Hematopoietic multipotent progenitor cell treated with erythropoietin and hydrocortisone succinate and interleukin-3 and kit ligand, for 6 days (in vitro differentiated cells): ENCODE measurements at places on chromosomes 3 and 15.

- no peak for DNase-seq
These were observed 483.1 kb upstream of the EPHA6 start for GRCh38 chr3:96331341-96331740.

GRCh38 chr15:98440917-98441316 lies 207.4 kb upstream of the IGF1R start:
- DNase-seq = no peak

GRCh38 chr3:136250903-136251460 lies 842 bp downstream of the PCCB start:
- DNase-seq = peak; percentile 97

- no peak for DNase-seq
These were observed 138.3 kb downstream of the DIPK2A start for GRCh38 chr3:144109944-144110343.

- no peak for DNase-seq
These were observed 19.0 kb downstream of the FAN1 start for GRCh38 chr15:30922480-30923311.

DNA sequence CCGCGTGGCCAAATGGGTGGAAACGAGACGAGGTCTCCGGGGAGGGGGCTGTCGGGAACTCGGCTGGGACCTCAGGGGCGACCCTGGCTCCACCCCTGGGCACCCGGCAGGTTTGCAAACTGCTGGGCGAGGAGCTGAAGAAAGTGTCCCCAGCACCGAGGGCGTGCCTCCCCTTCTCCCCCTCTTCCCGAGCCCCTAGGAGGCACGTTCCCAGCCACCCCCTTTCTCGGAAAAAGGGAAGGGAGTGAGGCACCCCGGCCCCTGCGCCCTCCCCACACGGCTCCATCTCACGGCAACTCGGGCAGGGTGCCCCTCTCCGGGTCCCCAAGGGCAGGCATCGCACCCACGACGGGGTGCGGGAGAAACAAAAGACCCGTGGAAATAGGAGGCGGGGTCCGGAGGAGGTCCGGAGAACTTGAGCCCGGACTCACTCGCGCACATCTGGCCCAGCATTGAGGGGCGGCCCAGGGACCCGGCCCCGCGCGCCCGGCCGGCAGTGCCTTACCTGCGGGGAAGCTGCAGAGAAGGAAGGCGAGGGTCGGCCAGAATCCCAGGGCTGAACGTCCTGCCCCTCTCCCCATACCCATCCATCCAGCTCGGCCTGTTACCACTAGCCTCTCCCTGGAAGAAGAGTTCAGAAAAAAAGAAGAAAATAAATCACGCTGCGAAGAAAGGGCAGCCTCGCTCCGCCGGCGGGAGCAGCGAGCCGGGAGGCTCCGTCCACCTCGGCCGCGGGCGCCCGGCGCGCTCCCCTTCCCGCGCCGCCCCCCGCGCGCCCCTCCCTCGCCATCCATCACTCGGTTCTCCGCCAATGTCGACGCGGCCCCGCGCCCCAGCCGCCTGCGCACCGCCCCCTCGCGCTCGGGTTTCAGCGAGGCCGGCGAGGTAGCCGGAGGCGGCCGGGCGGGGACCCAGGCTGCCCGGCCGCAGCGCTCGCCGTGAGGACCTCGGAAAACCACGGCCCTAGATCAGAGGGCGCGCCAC lies 16.3 kb downstream of the RGMA start:
- DNase-seq = peak; percentile 29

GRCh38 chr3:177410730-177411129 lies 213.4 kb upstream of the TBL1XR1 start:
- DNase-seq = peak; percentile 12

DNA sequence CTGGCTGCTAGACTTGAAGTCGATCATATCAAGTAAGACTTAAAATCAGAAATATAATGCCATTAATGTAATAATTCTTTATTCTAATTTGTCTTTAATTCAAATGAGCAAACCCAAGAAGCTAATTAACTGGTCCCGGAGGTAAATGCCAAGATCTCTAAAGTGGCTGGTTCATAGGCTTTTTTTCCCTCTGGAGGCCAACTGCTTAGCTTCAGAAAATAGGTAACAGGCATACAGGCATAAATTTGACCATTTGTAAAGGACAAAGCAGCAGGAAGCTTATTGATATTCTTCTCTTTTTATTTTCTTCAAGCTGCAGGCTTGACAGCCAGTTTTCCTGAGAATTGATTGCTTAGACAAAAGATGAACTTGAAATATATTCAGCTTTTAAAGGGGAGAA lies 158.6 kb upstream of the RAP2B start:
- no peak for DNase-seq
